ENCODE measurements at places on chromosomes 1 and 21.

GRCh38 chr1:41666981-41667631, 182.6 kb upstream of the EDN2 start:
- peak; percentile 50 for DNase-seq

DNA sequence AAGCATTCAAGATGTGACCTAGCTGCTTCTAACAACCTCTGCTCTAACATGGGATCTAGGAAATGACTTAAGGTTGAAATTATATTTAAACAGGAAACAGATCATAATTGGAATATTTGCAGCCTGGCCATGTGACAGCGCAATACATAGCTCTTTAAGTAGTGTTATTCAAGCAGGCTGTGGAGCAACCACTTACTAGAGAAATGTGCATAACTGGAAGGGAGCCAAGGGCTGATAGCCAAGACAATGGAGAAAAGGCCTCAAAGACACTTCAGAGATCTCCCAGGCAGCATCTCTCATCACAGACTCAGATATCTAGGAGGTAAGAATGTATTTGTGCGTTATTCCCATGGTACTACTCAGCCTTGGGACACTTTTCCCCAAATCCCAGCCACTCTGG, 823.0 kb upstream of the PRMT6 start:
- peak; percentile 14 for DNase-seq

- peak; percentile 58 for DNase-seq
These were observed 64.6 kb upstream of the WDR26 start for GRCh38 chr1:224499204-224499603.

DNA sequence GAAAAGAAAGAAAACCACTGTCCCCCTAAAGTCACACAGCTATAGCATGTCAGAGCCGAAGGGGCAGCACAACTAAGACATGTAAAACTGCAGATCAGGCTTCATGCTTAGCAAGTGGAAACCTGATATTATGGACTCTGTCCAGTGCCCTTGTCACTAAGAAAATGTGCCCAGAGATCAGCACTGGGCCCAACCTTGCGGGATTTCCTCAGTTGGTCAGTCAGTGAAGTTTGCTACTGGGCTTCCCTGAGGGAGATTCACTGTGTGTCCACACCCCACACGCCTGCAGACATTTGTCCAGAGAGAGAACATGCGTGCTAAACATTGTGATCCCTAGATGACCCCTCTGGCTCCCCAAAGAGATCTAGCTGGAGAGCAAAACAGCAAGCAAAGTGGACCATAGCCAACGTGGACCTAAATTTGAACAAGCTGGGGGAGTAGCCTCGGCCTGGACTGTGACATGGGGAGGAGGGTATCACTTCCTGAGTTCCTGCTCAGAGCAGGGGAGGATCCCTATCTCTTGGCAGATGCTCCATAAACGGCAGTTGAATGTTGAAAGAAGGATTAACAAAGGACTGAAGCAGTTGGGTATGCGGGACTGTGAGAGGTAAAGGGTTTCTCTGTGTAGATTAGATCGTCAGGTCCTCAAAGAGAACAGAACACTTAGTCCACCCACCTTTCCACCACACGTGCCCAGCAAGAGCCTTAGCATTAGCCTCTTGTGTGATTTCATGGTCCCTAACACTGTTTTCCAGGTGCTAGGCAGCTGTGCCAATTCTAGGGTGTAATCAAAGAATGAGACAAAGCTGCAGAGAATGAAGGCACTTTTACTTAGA, 53.6 kb downstream of the GLUL start:
- no peak for DNase-seq

- DNase-seq, result no peak
These were observed 14.6 kb downstream of the PYCR2 start for GRCh38 chr1:225909477-225909876.

DNA sequence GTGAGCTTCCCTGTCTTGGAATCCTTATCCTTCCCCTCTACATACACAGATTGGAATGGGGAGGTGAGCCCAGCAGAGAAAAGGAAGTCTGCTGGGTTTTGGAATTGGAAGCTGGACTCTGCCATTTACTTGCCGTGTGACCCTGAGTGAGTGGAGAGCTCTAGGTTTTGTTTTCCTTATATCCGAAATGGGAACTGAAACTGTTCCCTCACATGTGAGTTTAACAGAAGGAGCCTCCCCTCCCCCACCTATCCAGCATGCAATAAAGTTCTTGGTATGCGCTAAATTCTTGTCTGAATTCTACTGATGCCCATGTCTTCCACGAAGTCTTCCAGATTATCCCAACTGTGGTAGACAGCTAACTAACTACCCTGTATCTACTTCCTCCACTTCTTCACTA, 58.7 kb downstream of the NENF start:
- DNase-seq, result no peak

- DNase-seq, result no peak
These were observed 694 bp upstream of the MRPL9 start for GRCh38 chr1:151763990-151764389.

GRCh38 chr1:150696995-150697927, at the start of gene GOLPH3L:
Gene GOLPH3L, minus strand, starts transcription at chr1:150697154. Its CDS starts 2,316 bp downstream, at chr1:150694838.
- DNase-seq, result peak; percentile 100

DNA sequence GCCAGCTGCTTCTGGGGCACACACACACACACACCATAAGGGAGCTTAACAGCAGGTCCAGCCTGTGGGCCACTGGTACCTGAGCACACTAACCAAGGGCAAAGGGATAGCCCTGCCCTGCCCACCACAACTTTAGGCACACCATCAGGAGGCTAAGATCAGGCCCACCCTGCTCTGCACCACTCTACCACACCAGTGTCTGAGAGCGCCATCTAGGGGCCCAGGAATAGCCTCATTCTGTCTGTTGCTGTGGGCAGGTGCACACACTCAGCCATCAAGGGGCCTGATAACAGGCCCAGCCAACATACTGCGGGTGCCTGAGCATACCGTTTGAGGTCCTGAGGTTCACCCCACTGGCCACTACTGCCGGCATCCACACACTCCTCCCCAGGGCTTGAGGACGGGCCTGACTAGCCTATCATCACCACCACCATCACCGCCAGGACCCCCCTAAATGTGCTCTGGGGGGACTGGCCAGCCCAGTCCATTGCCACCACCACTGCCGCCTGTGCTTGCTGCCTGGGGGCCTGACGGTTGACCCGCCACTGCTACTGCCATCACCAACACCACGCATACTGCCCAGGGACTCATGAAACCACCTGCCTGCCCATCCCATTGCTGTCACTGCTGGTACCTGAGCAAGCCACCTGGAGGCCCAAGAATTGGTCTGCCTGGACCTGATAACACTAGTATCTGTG, 31.3 kb downstream of the NSL1 start:
- peak; percentile 57 for DNase-seq

DNA sequence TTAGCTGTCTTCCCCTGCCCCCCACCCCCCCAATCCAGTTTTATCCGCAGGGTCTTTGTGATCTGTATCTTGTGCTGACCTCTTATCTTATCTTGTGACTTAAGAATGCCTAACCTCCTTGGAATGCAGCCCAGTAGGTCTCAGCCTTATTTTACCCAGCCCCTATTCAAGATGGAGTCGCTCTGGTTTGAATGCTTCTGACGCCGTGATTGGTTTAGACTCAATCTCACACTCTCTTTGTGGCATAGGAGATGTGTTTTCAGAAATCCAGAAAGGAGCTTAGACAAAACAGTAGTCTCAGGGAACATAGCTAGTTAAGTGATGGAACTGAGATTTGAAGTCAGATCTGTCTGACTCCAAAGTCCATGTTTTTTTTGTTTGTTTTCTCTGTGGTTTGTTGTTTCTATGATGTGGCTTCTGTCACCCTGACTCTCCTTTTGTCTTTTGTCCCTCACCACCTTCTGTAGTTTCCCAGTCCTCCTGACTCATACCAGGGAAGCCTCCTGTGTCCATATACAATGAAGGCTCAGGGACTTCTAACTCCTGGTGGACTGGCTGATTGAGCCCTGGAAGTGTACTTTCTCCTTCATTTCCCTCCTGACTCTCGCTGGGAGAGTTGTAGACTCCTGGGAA, 18.1 kb upstream of the USP24 start:
- no peak for DNase-seq

DNA sequence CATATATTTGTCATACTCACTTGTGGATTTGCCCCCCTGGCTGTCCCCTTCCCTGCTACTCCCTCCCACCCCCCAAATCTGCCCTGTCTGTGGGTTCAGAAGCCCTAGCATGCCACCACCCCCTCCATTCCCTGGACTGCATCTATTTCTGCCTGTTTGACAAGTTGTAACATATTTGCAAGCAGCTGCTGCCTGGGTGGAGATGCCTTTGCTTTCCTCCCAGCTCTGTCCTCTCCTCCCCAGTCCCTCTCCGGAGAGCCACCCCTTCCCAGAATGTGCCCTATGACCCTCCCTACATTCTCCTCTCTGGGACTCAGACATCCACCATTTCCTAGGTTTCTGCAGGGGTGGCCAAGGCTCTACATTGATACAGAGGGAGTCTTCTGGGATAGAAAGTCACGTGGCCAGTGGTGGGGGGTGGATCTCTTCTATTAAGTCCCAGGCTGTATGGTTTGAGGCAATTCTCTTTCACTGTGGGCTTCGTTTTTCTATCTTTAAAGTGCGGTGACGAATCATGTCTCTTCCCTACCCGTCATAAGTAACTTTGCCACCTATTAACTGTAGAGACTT, 6.0 kb upstream of the MYOG start:
- no peak for DNase-seq

DNA sequence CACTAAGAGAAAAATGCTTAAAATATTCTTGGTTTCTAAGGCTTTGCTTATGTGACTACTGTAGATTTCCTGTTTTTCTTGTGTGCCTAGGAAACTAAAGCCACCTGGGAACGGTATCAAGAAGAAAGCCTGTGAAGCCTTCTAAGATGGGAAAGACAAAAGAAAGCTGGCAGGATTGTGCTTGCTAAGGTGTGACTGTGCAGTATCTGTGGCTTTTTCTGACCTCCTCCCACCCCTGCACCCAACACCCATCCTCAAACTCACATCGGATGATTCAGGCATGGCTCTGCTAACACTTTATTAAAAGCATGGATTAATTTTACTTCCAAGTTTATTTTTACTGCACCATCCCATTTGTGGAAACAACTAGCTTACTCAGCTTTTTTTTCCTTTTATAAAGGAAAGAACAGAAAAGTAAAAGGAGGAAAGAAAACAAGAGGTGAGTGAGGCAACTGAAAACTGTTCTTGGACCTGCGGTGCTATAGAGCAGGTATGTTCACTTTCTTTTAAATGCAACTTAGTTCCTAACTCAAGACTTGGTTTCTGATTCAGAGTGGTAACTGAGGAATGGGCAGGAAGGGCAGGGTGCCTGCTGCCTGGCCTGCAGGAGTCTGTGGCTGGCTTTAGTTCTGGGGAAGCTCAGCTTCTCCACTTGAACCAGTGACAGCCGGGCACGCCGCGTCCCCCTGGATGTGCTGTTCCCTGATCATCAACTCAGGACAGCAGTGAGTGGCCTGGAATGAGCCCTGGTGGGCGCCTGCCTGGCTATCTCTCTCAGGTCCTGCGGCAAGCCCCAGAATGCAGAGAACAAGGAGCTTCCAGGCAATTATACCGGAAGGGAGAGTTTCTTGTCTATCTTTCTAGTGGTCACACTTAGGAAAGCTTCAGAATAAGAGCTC, at the start of gene GBP6:
Gene GBP6 (plus strand): TSS at position 422 of the 899 bp plus-strand sequence. CDS start 4,493 bp downstream, outside the sequence.
- peak; percentile 28 for DNase-seq

DNA sequence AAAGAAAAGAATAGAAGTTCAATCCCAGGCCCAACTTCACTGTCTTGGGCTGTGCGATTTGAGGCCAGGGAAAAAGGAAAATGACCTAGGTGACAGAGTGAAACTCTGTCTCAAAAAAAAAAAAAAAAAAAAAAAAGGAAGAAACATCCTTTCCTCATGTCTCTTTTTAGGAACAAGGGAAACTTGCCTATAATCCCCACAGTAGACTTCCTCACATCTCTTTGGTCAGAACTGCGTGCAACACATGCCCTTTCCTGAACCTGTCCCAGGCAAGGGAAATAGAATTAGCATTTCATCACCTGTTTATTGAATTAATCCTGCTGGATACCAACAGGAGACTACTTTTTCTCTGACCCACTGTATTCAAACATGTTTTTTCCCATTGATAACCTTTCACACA, 2.3 kb downstream of the DCST1 start:
- no peak for DNase-seq

DNA sequence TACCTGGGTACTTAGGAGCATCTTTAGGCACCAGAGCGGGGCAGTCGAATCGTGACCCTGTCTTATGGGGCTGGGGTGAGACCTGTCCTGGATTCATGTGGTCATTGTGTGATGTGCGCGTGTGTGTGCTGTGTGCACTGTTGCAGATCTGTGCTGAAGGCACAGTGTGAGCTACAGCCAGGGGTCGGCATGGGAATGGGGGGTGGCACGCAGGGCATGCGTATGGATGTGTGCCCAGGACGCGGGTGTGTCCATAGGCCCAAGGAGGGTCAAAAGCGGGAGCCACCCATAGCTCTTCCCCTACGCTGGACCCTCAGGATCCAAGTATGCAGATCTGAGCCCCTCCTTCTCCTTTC, 14.6 kb downstream of the PTPRF start:
- DNase-seq, result no peak

DNA sequence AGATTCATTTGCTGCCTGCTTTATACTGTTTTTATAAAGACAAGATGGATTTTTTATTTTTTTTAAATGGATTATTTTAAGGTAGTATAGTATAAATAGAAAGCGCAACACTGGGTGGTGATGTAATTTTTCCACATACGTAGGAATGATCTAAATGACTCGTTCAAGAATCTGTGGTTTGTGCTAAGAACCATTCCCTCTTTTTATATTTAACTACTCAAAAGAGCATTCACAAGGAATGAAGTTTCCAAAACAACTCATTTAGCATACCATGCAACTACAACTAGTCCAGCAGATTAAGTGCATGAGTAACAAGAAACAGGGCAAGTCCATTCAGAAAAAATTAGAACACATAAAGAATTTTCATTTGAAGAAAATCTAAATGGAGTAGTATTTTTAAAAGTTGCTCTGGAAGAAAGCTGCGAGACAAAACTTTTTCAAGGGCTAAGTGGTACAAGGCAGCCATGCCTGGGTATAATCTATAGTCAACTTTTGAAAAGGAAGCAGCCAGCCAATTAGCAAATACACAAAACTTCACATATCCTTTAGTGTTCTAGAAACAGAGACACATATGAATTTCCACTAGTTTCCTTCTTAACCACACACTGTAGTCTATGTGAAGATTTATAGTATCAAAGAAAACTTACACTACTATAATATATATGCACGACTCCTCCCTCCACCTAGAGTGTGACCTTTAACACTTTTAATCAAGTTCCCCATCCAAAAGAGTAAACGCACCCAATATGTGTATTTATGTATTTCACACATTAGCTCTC, 23.4 kb downstream of the GTF2B start:
- no peak for DNase-seq

DNA sequence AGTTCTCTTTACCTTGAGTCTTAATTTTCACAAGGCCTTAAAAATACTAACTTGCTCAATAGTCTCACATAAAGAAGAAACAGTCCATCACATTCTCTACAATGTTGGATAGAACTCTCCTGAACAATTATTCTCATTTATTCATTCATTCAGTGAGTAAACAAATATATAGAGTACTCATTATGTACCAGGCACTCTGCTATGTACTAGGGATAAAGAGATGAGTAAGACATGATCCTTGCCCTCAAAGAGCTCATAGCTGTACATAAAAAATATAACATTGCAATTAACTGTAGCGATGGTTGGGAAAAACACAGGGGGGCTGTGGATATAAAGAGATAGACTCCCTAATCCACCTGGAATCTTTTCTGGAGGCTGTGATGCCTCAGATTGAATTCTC, 586.9 kb upstream of the BEND5 start:
- no peak for DNase-seq

- DNase-seq, result no peak
These were observed 4.0 kb upstream of the LAPTM5 start for GRCh38 chr1:30761381-30762151.

- no peak for DNase-seq
These were observed 37.4 kb downstream of the CFAP74 start for GRCh38 chr1:1966071-1966740.

Data from MCF 10A (cell line).